Osteocyte (in vitro differentiated cells): ENCODE measurements at places on chromosomes 16 and 17.

- peak; percentile 90 for DNase-seq
Measured at GRCh38 chr17:40075201-40075941, 12.6 kb downstream of the THRA start.

GRCh38 chr16:77897831-77898605, 109.7 kb downstream of the VAT1L start:
- DNase-seq: no peak

GRCh38 chr16:27802664-27803439, 252.9 kb downstream of the KATNIP start:
- DNase-seq: no peak

GRCh38 chr17:58666858-58667267, 25.0 kb downstream of the TEX14 start:
- no peak for DNase-seq

DNA sequence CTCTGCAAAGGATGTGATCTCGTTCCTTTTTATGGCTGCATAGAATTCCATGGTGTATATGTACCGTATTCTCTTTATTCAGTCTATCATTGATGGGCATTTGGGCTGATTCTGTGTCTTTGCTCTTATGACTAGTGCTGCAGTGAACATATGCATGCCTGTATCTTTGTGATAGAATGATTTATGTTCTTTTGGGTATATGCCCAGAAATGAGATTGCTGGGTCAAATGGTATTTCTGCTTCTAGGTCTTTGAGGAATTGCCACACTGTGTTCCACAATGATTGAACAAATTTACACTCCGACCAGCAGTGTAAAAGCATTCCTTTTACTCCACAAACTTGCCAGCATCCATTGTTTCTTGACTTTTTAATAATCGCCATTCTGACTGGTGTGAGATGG, 60.2 kb upstream of the ADORA2B start:
- no peak for DNase-seq

- no peak for DNase-seq
Measured at GRCh38 chr16:83653785-83654184, 154.0 kb upstream of the HSBP1 start.

- no peak for DNase-seq
Measured at GRCh38 chr16:839643-840408, 39.3 kb upstream of the GNG13 start.
